ENCODE measurements at places on chromosomes 12 and 14.
A peak's percentile ranks its signal among the peaks of the same experiment; 100 is the strongest.

GRCh38 chr14:102694530-102695166 is 82.6 kb upstream of the TRAF3 start:
- no peak for DNase-seq

GRCh38 chr12:110314308-110314707 is 33.3 kb downstream of the ATP2A2 start:
- DNase-seq, result no peak

- no peak for DNase-seq
Measured at GRCh38 chr12:51533799-51534198, 57.2 kb upstream of the SCN8A start.

DNA sequence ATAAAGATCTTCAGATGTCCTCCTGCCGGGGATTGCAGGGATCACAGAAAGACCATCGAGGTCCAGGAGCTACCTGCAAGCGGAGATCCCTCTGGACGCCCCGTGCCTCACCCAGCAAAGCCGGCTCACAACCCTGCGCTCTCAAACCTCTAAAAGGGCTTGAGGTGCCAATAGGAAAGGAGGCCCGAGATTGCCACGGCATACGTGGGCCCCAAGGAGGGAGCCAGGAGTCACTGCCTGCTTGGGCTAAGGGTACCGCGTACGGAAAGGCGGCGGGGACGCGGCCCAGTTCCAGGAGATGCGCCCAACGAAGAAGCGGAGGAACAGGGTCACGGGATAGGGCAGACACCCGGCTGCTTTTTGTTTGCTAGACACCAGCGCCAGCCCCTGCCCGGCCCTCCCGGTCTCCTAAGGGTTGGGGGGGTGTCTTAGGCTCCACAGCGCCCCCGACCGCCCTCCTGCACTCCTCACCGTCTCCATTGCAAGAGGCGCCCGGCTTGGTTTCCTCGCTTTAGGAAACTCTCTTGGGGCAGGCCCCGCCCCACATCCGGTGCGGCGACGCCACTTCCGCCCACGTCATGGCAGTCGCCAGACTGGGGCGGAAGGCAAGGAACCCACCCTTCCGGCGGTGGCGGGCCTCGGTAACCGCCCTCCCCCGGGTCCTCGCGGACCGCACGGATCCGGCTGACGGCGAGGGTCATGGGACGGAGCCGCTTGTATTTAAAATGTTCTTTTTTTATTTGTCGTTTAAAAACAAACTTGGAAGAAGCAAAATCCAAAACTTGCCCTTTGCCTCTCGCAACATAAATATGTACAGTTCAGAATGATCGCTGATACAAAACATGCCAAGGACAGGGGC is at the start of gene PRKAG1:
Gene PRKAG1, minus strand, starts transcription at position 516 of the 859 bp plus-strand sequence. Its CDS starts 36 bp downstream, at position 480.
- peak; percentile 98 for DNase-seq

Measured in lower lobe of right lung (tissue), 2 donors.